Pancreas (tissue), 10 donors: ENCODE measurements at places on chromosomes 1 and 21. TPM values are rescaled to one million over a fixed set of nuclear protein-coding genes. Genes with fewer than 3 reads are reported as not detected.

Gene TLR5
- 4.4 TPM for total RNA-seq

Gene KLHL12
- 12.3 TPM for total RNA-seq

Gene DYNLT5
- total RNA-seq = 0.41 TPM

Gene SLC45A1
- total RNA-seq = 0.44 TPM

Gene SSR2
- 183 TPM for total RNA-seq

Gene CLCA1
- 0.44 TPM for total RNA-seq

Gene TSHB
- not detected for total RNA-seq

GRCh38 chr1:37303884-37304574 is 170.4 kb upstream of the ZC3H12A start:
- no peak overlapping the region for H3K4me3 ChIP-seq
- H3K36me3 ChIP-seq = no peaks in the 10 kb centered on the region
- no peak overlapping the region for H3K27ac ChIP-seq
- no peak for DNase-seq
- H3K4me1 ChIP-seq = no peaks in the 10 kb centered on the region

- DNase-seq = no peak
- no peak overlapping the region for H3K4me3 ChIP-seq
- H3K27ac ChIP-seq = no peak overlapping the region
- H3K27me3 ChIP-seq = no peaks in the 10 kb centered on the region
Measured at GRCh38 chr1:220873868-220874655, 5.2 kb upstream of the HLX start.

DNA sequence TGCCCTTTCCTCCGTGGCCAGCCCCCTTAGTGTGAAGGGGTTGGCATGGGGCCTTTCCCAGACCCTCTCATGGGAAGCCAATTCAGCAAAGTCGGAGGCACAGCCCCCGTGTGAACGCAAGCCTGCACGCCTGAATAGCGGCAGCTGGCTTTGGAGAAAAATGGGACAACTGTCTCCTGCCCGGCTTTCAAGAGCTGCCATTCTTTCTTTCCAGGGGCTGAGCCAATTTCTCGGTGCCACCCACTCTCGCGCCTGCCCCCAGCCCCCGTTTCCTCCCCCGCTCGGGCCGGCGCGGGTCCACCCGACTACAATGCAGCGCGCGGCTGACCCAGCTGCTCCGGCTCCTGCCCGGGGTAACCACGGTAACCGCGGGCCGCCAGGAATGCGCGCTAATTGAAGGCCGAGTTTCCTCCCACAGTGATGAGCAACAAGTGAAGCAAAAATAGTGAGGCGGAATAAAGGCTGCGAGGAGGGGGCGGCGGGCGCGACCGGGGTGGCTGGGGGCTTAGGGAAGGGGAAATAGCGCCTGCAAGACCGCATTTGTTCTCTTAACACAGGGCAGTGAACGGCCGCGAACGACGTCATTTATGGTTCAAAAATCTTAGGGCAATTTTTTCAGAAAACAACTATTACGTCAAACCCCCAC is 27.8 kb downstream of the ILDR2 start:
- H3K36me3 ChIP-seq = no peaks in the 10 kb centered on the region
- no peak overlapping the region for H3K27ac ChIP-seq
- no peaks in the 10 kb centered on the region for H3K27me3 ChIP-seq
- peak overlapping the region; percentile 6 for H3K4me3 ChIP-seq

DNA sequence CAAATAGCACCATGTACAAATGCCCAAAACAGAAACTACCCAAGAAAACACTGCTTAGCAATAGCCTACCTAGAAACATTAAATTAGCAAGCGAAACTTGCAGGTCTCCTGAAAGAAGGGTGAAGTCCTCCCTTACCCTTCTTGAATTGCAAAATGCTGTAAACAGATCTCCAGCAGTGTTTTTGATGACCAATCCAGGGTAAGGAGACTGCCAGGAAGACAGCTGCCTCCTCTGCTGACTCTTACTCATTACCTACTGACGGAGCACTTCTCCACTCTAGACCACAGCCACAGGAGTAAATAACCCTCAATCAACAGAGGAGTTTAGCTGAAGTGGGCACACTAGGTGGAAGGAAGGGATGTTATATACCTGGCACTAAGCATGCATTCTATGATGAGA is 32.2 kb upstream of the GADD45A start:
- H3K27me3 ChIP-seq = no peaks in the 10 kb centered on the region
- no peak overlapping the region for H3K27ac ChIP-seq
- H3K4me1 ChIP-seq = no peaks in the 10 kb centered on the region
- no peaks in the 10 kb centered on the region for H3K36me3 ChIP-seq

- H3K27ac ChIP-seq = no peak overlapping the region
- no peak overlapping the region for H3K4me3 ChIP-seq
- H3K27me3 ChIP-seq = no peaks in the 10 kb centered on the region
- no peaks in the 10 kb centered on the region for H3K4me1 ChIP-seq
Measured at GRCh38 chr1:218496561-218496960, 151.4 kb downstream of the TGFB2 start.

- no peak overlapping the region for H3K4me3 ChIP-seq
- no peaks in the 10 kb centered on the region for H3K4me1 ChIP-seq
- H3K36me3 ChIP-seq = no peaks in the 10 kb centered on the region
- H3K27ac ChIP-seq = no peak overlapping the region
- DNase-seq = no peak
- no peaks in the 10 kb centered on the region for H3K27me3 ChIP-seq
Measured at GRCh38 chr1:12711536-12711935, 4.4 kb upstream of the AADACL3 start.

GRCh38 chr1:54542120-54542961 is 5.7 kb upstream of the ACOT11 start:
- H3K36me3 ChIP-seq = no peaks in the 10 kb centered on the region
- peak overlapping the region; percentile 45 for H3K27ac ChIP-seq
- peak overlapping the region; percentile 64 for H3K4me3 ChIP-seq
- peak; percentile 86 for DNase-seq
- H3K4me1 ChIP-seq = no peaks in the 10 kb centered on the region

DNA sequence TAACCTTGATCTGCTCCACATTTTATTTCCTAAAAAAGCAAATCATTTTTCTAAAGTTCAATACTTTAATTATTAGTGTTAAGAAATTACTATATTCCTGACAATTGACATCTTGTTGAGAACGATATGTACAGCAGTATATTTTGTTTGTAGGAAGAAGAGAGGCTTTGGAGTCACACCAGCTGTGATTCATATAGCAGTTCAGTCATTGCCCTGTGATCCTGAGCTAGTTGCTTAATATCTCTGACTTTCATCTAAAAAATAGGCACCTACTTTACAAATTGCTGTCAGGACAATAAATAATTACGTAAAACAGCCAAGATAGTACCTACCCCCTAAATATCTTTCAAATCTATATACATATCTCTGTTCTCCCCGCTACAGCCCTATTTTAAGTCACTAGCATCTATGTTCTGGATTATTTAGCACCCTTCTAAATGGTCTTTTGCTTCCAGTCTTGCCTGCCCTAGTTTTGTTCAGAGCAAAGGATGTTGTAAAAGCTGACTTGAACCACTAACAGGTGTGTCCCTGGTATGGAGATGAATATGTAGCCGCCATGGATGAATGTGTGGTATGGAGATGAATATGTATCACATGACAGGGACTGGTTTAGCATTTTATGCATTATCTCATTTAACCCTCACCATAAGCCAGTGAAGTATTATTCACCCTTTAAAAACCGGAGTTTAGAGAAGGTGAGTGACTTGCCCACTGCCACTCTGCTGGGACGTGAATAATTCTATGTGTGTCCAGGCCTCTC is 42.2 kb downstream of the RNF220 start:
- no peaks in the 10 kb centered on the region for H3K27me3 ChIP-seq
- H3K27ac ChIP-seq = no peak overlapping the region
- H3K4me1 ChIP-seq = no peaks in the 10 kb centered on the region
- no peaks in the 10 kb centered on the region for H3K36me3 ChIP-seq
- H3K4me3 ChIP-seq = no peak overlapping the region

DNA sequence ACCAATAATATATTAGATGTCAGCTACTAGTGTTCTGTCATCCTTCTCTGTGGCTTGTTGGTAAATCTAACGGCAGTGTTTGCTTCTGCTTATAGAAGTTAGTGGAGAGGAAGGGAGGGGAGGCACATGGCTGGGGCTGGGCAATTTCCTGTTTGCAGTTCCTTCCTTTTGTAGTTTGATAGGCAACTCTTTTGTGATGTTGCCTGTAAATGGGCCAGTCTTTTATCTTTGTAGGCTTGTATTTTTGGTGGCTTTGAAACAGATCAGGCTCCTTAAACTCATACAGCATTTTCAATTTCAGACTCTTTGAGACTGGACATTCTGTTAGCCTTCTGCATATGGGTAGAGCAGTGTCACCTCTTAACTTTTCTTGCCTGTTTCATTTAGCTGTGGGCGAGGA is 48.1 kb downstream of the CDC14A start:
- H3K36me3 ChIP-seq = no peaks in the 10 kb centered on the region
- H3K4me1 ChIP-seq = peaks cover 3% of the 10 kb centered on the region
- no peak overlapping the region for H3K4me3 ChIP-seq
- no peak for DNase-seq

DNA sequence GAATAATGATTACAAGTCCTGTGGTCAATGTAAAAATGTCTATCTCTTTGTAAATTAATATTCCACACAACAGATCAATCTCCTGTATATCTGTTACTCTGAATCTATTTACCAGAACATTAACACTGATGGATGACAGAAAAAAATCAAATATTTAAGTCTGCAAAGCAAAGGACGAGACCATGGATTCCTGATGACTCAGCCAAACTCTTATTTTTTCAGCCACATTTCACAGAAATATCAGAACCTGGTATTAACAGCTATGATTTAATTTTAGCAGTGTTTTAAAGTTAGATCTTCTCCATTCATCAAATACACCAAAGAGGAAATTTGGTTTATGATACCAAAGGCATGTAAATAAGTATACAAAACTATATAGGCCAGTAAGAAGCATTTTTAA is 46.1 kb downstream of the FAF1 start:
- no peaks in the 10 kb centered on the region for H3K4me1 ChIP-seq
- no peaks in the 10 kb centered on the region for H3K36me3 ChIP-seq
- no peak for DNase-seq
- no peak overlapping the region for H3K27ac ChIP-seq

DNA sequence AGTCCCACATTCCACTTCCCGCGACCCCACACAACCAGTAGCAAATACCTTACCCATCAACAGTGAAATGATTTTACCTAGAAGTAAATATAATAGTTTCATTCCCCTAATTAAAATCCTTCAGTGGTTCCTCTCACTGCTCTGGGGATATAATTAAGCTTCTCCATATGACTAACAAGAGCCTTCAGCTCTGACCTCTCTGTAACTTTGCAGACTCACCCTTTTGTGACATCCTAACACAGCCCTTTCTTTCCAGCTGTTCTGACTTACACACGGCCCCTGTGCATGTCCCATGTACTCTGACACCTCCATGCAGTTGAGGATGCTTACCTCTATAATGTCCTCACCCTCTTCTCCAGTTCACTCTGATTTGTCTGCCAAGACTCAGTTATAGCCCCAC is 137.3 kb upstream of the SPAG17 start:
- H3K27me3 ChIP-seq = no peaks in the 10 kb centered on the region
- no peak overlapping the region for H3K4me3 ChIP-seq
- H3K27ac ChIP-seq = no peak overlapping the region
- peaks cover 5% of the 10 kb centered on the region for H3K4me1 ChIP-seq
- no peak for DNase-seq

DNA sequence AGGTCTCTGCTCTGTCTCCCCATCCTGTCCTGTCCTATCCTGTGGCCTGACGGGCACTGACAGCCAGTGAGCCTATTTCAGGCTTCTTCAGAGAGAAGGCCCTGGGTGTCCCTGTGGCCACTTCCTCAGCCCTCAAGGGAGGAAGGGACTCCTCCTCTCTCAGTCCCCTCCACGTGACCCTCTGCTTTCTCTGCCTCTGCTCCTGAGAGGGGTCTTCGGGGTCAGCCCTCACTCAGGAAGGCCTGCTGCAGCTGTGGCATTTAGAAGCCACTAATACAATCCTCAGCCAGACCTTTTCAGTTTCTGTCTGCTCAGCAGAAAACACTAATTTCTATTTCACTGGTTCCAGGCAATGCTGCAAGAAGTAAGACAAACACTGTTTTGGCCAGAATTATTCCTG is 43.6 kb upstream of the ETV3 start:
- no peak overlapping the region for H3K27ac ChIP-seq
- H3K36me3 ChIP-seq = no peaks in the 10 kb centered on the region
- no peaks in the 10 kb centered on the region for H3K4me1 ChIP-seq
- H3K4me3 ChIP-seq = no peak overlapping the region

- no peaks in the 10 kb centered on the region for H3K27me3 ChIP-seq
- no peaks in the 10 kb centered on the region for H3K4me1 ChIP-seq
- no peak overlapping the region for H3K27ac ChIP-seq
- H3K36me3 ChIP-seq = no peaks in the 10 kb centered on the region
Measured at GRCh38 chr1:240111558-240111957, 19.9 kb downstream of the FMN2 start.

- H3K36me3 ChIP-seq = no peaks in the 10 kb centered on the region
- no peak for DNase-seq
- H3K4me1 ChIP-seq = no peaks in the 10 kb centered on the region
- no peak overlapping the region for H3K4me3 ChIP-seq
- H3K27me3 ChIP-seq = no peaks in the 10 kb centered on the region
- H3K27ac ChIP-seq = no peak overlapping the region
Measured at GRCh38 chr1:222053790-222054294, 312.0 kb upstream of the DUSP10 start.

- peaks cover 13% of the 10 kb centered on the region for H3K36me3 ChIP-seq
- H3K4me3 ChIP-seq = peak within 1 kb of the TSS; percentile 50
Measured at GRCh38 chr1:43358746-43359693, at the start of gene CDC20. CDC20 (plus strand) TSS chr1:43358981; CDS start chr1:43359216, 235 bp downstream.

DNA sequence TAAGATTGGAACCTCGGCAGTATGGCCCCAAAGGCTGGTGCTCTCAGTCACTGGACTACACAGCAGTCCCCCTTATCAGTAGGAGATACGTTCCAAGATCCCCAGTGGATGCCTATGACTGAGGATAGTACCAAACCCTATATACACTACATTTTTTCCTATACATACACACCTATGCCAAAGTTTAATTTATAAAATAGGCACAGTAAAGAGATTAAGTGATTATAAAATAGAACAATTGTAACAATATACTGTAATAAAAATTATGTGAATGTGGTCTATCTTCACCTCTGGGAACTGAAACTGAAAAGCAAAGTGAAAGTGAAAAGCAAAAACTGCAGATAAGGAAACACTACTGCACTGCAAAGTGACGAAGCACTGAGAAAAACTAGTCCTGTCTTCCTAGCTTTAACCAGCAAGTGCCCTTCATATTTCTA is 96.8 kb downstream of the INTS7 start:
- H3K36me3 ChIP-seq = no peaks in the 10 kb centered on the region
- no peak overlapping the region for H3K4me3 ChIP-seq
- H3K27me3 ChIP-seq = no peaks in the 10 kb centered on the region
- DNase-seq = no peak
- H3K4me1 ChIP-seq = no peaks in the 10 kb centered on the region
